AG20443 (cell line): ENCODE measurements at places on chromosomes 11 and 22.
A peak's percentile ranks its signal among the peaks of the same experiment; 100 is the strongest.

GRCh38 chr11:13486926-13487660, 8.7 kb downstream of the PTH start:
- no peak for DNase-seq

DNA sequence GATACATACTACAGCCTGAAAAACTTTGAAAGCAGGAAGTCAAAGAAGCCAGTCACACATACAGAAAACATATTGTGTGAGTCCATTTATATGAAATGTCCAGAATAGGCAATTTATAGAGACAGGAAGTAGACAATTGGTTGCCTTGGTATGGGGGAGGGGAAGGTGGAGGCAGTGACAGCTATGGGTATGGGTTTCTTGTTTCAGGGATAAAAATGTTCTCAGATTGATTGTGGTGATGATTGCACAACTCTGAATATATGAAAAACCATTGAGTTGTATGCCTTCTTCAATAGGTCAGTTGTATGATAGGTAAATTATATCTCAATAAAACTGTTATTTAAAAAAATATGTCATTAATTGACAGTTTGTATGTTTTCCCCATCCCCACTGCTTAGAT, 137.6 kb downstream of the SNX19 start:
- DNase-seq: no peak

- peak; percentile 61 for DNase-seq
Measured at GRCh38 chr22:21044931-21045584, 688 bp upstream of the LRRC74B start.

DNA sequence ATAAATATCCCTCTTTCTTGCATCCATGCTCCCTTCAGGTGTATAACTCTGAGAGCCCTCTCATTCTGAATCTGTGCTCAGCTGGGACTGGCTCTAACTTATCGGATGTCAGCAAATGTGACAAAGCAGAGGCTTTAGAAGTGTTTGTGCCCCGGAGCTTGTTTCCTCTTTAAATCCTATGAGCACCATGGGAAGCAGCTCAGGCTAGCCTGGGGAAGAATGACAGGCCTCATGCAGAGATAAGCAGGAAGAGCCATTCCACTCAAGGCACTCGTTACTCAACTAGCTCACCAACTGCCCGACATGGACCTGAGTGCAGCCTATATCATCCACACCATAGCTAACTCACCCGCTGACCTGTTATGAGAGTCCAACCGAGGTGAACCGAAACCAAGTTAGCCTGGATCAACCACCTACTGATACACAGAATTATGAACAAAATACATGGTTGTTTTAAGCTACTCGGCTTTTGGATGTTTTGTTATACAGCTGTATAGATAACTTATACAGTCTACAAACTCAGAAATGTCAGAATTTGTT, 990.7 kb downstream of the NTM start:
- DNase-seq: no peak

DNA sequence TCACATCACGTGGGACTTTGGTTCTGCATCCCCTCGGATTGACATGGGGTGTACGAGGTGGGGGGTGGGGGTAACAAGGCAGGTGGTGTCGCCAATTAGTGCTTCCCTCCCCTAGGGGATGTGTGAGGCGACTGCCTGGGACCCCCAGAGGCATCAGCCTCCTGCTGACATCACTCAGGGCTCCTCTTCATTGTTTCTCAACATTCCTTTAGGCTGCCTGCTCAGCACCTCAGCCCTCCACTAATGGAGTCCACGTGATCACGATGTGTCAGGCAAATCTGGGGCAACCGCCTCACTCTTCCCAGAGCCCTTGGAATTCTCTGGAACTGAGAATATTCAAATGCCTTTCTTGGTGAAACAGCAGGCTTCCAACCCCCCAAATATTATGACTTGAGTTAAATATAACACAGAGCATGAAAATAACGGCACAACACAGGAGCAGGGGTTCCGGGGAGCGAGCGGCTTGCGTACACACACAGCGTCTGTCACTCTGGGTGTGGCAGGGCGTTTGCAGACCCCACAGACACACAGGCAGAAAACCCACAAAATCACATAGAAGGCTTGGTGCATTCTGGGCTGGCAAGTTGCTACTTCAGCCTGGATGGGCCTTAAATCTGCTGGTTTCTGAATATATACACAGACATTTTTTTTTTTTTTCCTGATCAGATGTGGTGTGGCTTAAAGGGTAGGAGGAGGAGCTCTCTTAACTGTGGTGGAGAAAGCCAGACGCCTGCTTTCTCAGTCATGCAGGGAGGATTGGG, 170.1 kb upstream of the CADM1 start:
- peak; percentile 76 for DNase-seq
